Motor neuron (in vitro differentiated cells): ENCODE measurements at places on chromosomes 7 and 10. TPM values are rescaled to one million over a fixed set of nuclear protein-coding genes. Genes with fewer than 3 reads are reported as not detected.

- peak; percentile 67 for ATAC-seq
Measured at GRCh38 chr10:71431239-71432100, 34.8 kb downstream of the CDH23 start.

DNA sequence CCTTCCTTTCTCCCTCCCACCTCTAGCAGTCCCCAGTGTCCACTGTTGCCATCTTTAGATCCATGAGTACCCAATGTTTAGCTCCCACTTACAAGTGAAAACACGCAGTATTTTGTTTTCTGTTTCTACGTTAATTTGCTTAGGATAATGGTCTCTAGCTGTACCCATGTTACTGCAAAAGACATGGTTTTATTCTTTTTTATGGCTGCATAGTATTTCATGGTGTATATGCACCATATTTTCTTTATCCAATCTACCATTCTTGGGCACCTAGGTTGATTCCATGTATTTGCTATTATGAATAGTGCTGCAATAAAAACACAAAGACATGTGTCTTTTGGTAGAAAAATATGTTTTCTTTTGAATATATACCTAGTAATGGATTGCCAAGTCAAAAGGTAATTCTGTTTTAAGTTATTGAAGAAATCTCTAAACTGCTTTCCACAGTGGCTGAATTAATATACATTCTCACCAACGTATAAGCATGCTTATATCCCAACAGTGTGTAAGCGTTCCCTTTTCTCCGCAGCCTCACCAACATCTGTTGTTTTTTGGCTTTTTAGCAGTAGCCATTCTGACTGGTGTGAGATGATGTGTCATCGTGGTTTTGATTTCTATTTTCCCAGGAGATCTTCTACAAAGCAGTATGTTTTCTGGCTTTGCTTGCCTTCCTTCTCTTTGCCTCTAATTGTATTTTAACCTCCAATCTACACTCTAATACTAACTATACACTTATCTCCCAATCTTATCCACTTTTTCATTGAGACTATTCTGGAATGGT is 179.5 kb upstream of the PHF14 start:
- ATAC-seq: no peak

GRCh38 chr10:89332123-89332633 is 4.4 kb downstream of the IFIT3 start:
- no peak for ATAC-seq

DNA sequence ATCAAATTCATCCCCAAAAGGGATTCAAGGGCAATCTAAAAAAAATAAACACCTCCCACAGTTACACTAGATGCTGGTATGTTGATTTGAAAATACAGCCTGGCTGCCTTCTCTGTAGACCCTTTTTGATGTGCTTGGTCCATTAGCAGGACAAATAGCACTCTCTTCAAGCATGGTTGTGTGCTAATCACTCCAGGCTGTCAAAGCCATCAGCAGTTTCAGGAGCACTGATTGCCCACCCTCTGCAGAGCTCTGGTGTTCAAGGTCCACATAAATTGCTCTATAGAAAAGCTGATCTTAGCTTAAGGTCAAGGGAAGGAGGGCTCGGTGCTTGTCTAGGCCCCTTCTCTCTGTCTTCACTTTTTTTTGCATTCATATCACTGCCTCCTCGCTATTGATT is 35.4 kb downstream of the PRR15 start:
- no peak for ATAC-seq

ZP3 gene
- total RNA-seq: 7.1 and 7.3 TPM in 2 replicates

- ATAC-seq: no peak
Measured at GRCh38 chr10:95394161-95394880, 103.5 kb upstream of the PDLIM1 start.

DNA sequence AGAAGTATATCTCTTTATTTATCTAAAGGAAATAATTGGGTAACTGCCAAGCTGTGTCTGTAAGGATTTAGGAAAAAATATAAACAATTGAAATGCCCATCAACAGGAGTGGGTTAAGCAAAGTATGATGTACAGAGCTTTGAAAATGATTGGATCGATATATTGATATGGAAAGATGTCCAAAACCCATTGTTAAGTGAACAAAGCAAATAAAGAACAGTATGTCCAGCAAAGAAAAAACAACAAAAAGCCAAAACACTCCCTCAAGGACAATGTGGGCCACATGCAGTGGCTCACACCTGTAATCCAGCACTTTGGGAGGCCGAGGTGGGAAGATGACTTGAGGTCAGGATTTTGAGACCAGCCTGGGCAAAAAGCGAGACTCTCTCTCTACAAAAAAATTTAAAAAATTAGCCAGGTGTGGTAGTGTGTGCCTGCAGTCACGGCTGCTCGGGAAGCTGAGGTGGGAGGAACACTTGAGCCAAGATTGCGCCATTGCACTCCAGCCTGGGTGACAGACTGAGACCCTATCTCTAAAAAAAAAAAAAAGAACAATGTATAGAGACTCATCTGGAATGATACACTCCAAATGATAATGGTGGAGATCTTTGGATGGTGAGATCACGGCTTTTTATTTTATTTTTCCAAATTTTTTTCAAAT is 37.9 kb downstream of the XRCC2 start:
- ATAC-seq: no peak

DNA sequence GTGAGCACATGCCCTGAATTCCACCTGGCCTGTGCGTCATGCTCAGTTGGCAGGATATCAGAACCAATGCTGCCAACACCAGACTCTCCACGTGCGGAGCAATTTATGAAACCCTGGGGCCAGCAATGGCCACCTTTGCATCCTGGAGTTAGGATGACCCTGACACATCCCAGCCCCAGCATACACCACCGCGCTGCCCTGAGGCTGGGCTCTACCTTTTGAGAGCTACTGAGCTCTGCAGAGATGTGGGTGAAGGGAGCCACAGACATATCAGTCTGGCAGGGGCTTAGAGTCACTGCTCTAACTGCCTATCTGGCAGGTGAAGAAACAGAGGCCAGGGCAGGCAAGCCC is 41.9 kb downstream of the SYPL1 start:
- no peak for ATAC-seq

DNA sequence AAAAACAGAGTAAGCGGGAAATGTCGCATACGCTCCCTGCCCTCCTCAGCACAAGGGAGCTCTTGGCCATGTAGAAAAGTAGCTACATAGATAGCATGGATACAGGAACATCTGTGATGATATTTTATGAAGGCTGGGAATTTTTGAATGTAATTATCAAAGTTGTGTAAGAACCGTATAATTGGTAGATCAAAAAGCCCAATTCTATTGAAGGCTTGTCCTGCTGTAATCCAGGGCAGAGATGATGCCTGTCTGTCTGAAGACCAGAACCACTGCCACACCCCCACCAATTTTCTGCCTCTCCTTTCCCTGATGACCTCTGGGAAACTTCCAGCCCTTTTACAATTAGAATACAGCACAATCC is 51.4 kb downstream of the ZRANB1 start:
- no peak for ATAC-seq

DNA sequence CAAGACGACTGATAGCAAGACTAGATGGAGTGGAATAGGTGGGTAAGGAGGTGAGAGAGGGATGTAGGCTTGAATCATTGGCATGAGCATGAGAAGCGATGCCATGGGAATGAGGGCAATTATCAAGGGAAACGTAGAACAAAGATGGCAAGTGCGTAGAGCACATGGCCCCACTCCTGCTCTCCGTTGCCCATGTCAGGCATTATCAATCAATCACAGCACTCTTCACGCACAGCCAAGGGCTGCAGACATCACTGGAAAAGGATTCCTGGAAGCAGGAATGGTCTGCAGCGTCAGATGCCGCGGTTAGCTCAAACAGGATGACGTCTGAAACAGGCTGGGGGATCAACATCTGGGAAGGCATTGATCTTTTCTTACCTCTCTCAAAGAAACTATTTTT is 25.6 kb upstream of the GALNTL5 start:
- no peak for ATAC-seq

MYH16 gene
- total RNA-seq: not detected in 2 replicates

GRCh38 chr7:159019111-159019510 is 125.6 kb downstream of the VIPR2 start:
- ATAC-seq: no peak

DNA sequence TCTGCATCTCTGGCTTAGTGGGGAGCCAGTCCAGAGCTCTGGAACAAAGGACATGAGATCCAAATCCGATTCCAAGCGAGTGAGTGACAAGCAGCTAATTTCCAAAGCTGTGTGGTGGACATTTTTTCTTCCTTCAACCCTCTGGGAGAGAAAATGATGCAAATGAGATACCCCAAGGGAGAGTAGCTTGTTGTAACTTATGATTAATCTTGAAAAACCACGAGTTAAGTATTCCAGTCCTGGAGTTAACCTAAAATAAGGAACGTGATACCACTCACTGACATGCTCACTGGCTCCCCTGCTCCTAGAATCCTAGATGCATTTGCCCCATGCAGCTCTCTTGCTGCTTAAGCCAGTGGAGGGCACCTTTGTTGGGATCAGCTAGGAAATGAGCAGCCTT is 116.0 kb upstream of the HABP2 start:
- ATAC-seq: no peak

MRLN gene
- total RNA-seq: 2.9 TPM in 1 of 2 replicates, not detected in the other

- ATAC-seq: no peak
Measured at GRCh38 chr7:159119851-159120539, 24.7 kb downstream of the VIPR2 start.

FAM171A1 gene
- total RNA-seq: 31.2 and 33.9 TPM in 2 replicates

GRCh38 chr7:74214816-74215630 is 5.2 kb downstream of the LAT2 start:
- ATAC-seq: no peak

DNA sequence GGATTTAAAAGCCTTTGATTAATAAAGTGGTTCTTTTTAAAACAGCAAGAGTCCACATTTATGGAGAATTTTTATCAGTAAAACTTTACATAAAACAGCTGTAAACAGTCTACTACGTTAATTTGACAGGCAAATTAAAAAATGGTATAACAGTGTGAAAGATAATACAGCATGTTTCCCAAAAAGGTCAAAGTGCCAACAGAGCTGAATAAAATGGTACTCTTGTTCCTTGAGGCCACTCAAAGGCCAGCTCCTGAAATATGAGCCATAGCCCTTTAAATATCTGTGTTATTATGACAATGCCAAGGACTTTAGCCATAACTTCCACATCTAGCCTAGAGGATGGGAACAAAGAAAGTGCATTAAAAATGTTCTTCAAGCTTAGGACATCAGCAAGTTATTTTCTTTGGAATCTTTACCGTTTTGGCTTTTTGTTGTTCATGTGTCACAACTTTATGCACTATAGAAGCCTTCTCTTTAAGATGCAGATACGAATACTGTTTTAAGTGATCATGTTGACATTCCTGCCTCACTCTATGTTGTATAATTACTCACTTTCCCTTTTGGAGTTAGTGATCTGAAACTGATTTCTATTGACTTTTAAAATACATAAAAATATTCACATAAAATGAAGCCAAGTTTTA is 165.6 kb downstream of the RNLS start:
- no peak for ATAC-seq

DNA sequence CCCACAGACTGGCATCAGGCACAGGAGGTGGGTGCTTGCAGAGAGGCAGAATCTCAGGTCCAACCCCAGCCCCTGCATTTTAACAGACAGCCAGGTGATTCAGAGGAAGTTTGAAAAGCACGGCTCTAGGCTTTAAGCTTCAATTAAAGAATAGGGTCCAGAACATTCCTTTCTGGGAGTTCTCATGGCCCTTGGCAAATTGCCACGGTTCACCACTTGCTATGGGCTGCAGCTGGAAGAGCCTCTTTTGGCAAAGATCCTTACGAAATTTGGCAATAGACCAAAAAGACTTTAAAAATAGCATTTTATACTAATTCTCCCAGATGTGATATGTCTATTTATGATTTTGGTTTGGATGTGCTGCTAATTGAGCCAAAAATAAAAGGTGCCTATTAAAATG is 148.1 kb downstream of the ITGA8 start:
- peak; percentile 38 for ATAC-seq

DNA sequence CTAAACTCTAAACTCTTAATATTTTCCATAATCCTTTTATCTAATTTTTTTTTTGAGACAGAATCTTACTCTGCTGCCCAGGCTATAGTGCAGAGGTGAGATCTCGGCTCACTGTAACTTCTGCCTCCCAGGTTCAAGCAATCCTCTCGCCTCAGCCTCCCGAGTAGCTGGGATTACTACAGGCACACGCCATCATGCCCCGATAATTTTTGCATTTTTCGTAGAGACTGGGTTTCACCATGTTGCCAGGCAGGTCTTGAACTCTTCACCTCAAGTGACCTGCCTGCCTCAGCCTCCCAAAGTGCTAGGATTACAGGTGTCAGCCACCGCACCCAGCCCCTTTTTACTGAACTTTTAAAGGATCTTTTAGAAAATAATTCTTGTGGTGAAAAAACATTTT is 110.2 kb upstream of the PHF14 start:
- no peak for ATAC-seq

DNA sequence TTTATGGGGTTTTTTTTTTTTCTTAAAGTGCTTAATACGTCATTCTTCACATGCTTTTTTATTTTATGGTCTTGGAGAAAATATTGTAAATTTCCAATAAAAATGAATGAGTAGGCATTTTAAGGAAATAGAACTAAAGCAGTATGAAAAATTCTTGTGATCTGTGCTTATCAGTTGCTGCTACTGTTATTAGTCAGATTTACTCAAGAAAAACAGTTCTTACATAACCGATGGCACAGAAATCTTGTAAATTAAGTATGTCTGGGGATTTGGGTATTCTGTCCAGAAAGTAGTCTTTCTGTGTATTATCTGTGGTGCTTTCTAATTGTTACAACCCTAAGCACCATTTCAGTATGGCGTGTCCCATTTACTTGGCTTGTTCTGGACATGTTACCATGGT is 64.7 kb downstream of the LRGUK start:
- ATAC-seq: no peak

DNA sequence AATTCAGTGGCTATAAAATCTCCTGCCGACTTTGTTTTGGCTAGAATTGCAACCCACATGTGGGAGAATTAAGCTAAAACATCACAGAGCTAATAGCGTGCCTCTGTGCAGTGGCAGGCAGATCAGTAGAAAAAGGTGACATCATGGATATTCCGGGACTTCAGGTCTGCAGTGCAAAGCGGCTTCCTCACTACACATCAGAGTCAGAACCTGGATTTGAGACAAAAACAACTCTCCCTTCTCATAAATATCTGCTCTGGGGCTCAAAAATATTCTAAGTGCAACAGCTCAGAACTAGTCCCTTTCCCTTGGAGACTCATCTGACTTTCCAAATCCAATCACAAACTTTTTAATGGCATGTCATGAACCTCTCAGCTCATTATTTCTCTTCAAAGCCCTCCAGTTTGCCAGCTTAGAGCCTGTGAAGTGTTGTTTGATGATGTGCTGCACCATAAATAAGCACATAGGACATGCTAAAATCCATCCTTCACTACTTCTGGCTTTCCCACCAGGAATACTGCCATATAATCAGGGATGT is 337.1 kb downstream of the RNLS start:
- ATAC-seq: no peak

- ATAC-seq: no peak
Measured at GRCh38 chr7:56026538-56026937, 24.7 kb downstream of the PSPH start.

DNA sequence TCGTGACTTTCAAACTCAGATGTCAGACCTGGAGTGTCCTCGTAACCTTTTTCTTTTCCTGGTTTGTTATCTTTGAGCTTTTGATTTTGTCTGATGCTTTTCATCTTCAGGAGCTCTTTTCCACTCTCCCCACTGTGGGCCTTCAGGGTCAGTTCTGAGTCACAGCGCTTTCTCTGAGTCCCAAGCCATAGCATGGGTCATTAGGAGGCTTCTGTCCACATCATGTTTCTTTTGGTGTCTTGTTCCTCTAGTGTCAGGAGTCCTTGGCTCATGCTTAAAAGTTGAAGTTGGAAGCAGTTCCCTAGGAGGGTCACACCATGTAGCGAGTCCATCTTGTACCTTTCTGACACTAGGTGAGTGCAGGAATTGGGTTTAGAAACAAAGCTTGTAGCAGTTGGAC is 40.3 kb downstream of the DAGLB start:
- no peak for ATAC-seq

OR2A12 gene
- total RNA-seq: 0.10 and 0.19 TPM in 2 replicates

- peak; percentile 64 for ATAC-seq
Measured at GRCh38 chr7:69411466-69411865, 186.8 kb upstream of the AUTS2 start.
